H9 (cell line): ENCODE measurements at places on chromosomes 3 and 15. TPM values are rescaled to one million over a fixed set of nuclear protein-coding genes. Genes with fewer than 3 reads are reported as not detected.

CHAC1 gene
- total RNA-seq = 47.2 and 48.7 TPM in 2 replicates

CCR1 gene
- not detected in 2 replicates for total RNA-seq

PIF1 gene
- 64.0 and 74.4 TPM in 2 replicates for total RNA-seq

ISLR gene
- 0.11 and 0.35 TPM in 2 replicates for total RNA-seq

SI gene
- not detected in 2 replicates for total RNA-seq
